ENCODE measurements at places on chromosomes 2 and 18. TPM values are rescaled to one million over a fixed set of nuclear protein-coding genes. Genes with fewer than 3 reads are reported as not detected.

DSEL gene
- 1.7 TPM for polyA plus RNA-seq

ERICH2 gene
- polyA plus RNA-seq = 23.4 TPM

ITPRIPL1 gene
- 0.22 TPM for polyA plus RNA-seq

PDE11A gene
- polyA plus RNA-seq = not detected

FAM228B gene
- polyA plus RNA-seq = 26.9 TPM

ZNF521 gene
- 4.3 TPM for polyA plus RNA-seq

ECEL1 gene
- not detected for polyA plus RNA-seq

ZSWIM2 gene
- polyA plus RNA-seq = not detected

TXNL4A gene
- 270 TPM for polyA plus RNA-seq

UGT1A9 gene
- polyA plus RNA-seq = not detected

IGFBP2 gene
- polyA plus RNA-seq = 2.2 TPM

CD207 gene
- not detected for polyA plus RNA-seq

DSG3 gene
- 0.04 TPM for polyA plus RNA-seq

CLEC4F gene
- polyA plus RNA-seq = not detected

STARD6 gene
- not detected for polyA plus RNA-seq

EXOC6B gene
- polyA plus RNA-seq = 38.1 TPM

All from Purkinje cell (primary cell).